Cardiac muscle cell (in vitro differentiated cells and primary cell): ENCODE measurements at places on chromosomes 11 and 22. TPM values are rescaled to one million over a fixed set of nuclear protein-coding genes. Genes with fewer than 3 reads are reported as not detected.

MPZL3 gene
- 0.12 and 0.49 TPM in 2 replicates for total RNA-seq

TIRAP gene
- 4.2 and 6.7 TPM in 2 replicates for total RNA-seq

DNA sequence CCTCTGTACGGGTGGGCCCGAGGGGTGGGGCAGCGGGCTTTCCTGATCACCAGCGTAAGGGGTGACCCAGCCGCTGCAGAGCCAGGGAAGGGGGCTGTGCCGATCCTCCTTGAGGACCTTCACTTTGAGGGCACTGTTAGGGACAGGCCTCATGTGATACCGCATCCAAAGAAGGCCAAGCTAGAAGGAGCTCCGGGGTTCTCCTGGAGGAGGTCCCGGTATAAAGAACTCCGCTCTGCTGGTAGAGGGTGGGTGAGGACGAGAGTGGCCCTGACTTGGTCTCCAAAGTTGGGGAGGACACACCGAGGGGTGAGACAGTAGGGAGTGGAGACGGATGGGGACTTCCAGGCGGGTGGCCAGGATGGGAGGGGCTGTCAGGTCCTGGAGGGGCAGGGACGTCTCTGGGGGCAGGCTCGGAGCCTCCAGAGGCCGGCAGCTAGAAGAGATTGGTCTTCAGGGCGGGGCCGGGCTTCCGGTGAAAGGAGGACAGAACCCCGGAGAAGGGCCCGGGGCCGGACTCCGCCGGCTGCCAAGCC is 4.6 kb downstream of the PHOX2A start:
- DNase-seq: peak; percentile 69

DNA sequence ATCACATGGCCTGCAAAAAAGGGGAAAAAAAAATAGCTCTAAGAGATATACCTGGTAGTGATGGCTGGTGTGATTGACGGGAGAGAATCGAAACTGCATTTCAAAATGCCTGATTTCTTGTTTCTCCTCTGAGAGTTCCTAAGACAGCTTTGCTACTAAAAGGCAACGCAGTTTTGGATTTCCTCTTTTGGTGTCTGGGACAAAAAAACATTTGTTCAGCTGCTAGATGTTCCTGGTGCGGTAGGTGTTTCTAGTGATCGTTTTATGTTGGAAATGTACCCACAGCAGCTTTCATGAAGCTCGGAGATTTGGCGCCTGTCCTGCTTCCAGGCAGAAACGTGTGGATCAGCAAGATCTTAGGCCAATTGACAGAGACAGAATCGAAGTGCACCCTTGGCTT is 18.1 kb downstream of the P2RX3 start:
- DNase-seq: no peak

- peak; percentile 22 for DNase-seq
Measured at GRCh38 chr22:20396639-20397038, 2.7 kb downstream of the ZNF74 start.

DNA sequence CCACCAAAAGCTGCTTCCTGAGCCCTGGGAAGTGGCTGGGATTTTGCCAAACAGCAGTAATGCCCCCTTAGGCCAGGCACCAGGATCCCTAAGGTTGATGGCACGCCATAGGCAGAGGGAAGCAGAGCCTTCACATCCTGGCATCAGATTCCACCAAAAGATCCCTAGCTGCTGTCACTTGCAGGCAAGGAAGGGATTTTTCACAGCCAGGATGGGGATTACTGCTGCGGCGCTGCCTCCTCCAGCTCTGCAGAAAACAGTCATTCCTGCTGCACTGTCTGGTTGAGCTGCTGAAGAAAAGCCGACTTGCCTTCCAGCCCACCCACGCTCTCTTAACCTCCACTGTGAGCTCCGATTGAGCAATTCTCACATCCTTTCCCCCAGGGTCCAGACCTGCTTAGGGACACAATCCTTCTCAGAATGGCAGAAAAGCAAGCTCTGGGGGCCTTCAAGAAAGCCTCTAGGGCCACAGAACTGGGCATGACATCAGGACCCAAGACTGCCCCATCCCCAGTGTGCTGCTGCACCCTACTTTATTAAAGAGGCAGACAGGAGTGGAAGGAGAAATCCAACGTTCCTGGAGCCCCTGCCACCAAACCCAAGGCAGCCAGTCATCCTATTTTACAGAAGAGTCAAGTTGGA is 19.9 kb downstream of the SYN3 start:
- DNase-seq: no peak

RIMBP3C gene
- 1.1 and 3.2 TPM in 2 replicates for total RNA-seq

DNA sequence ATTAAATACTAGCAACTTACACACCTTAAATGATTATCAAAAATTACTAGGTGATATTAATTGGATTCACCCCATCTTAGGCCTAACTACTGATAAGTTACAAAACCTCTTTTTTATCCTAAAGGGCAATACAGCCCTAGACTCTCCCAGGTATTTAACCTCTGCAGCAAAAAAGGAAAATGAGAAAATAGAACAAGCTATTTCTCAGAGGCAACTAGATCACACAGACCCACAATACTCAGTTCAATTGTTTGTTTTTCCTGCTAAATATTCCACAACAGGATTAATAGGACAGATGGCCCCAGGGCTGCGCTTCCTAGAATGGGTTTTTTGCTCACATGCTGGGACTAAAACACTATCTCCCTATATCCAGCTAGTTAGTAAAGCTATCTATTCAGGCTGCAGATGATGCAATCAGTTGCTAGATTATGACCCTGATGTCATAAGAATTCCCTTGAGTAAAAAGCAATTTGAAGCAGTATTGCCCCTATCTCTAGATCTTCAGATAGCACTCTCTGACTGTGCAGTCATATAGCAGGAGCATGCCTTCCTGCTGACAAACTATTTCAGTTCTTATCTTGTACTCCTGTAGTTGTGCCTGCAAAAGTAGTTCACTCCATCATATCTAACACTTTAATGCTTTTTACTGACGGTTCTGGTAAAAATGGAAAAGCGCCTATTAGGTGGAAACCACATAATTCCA is 1595.5 kb upstream of the TENM4 start:
- no peak for DNase-seq

DNA sequence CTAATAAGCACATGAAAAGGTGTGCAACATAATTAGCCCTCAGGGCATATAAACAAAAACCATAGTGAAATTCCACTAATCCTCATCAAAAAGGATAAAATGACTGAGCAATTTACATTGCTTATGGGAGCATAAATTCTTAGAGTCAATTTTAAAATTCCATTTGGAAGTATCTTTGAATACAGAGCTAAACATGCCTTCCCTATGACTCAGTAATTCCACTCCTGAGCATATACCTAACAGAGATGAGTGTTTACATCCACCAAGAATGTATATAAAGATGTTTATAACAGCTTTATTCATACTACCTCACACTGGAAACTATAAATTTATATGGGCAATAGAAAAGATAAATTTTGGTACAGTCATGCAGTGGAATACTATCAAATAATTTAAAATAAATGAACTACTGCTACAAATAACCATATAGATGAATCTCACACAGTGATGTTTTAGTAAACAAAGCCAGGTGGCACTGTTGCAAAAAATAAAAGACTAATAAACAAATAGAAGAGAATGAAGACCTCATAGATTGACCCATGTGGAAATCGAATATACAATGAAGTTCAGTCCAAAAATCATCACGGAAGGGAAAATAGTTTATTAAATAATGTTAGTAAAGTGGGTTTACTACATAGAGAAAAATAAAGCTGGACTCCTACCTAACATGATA is 8.2 kb upstream of the OR2D2 start:
- DNase-seq: no peak

- peak; percentile 42 for DNase-seq
Measured at GRCh38 chr11:45500451-45500850, 165.0 kb downstream of the CHST1 start.

DNA sequence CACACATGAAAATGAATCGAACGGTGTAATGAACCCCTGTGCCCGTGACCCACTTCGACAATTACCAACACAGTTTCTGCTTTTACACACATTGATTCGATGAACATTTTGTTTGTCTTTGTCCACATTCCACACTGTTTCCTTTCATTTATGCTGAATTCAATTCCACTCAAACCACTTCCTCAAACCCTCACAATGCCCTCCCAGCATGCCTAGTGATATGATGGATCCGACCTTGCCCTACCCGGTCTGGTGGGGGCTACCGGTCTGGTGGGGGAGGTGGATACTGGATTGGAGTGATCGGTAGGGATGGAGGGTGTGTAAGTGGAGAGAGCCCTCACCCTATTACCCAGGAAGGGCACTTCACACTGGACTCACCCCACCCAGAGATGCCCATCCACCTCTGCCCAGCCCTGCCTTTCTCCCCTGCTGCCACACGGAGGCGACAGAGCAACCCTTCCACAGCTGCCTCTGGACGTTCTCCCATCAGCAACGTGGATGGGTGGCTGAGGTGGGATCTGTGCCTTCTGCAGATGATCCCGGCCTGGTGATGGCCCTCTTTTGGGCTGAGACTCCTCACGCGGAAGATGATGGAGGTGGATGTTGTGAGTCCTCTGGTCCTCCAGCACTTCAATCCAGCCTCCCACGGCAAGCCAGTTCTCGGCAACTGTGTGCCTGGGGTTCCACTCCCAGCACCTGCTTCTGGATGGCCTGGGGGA is 33.0 kb upstream of the P2RY2 start:
- peak; percentile 68 for DNase-seq

ACP2 gene
- total RNA-seq: 87.7 and 94.0 TPM in 2 replicates

LINC01488 gene
- total RNA-seq: 0.88 and 1.6 TPM in 2 replicates

GRCh38 chr11:27621405-27622161 is 78.7 kb downstream of the BDNF start:
- no peak for DNase-seq

DNA sequence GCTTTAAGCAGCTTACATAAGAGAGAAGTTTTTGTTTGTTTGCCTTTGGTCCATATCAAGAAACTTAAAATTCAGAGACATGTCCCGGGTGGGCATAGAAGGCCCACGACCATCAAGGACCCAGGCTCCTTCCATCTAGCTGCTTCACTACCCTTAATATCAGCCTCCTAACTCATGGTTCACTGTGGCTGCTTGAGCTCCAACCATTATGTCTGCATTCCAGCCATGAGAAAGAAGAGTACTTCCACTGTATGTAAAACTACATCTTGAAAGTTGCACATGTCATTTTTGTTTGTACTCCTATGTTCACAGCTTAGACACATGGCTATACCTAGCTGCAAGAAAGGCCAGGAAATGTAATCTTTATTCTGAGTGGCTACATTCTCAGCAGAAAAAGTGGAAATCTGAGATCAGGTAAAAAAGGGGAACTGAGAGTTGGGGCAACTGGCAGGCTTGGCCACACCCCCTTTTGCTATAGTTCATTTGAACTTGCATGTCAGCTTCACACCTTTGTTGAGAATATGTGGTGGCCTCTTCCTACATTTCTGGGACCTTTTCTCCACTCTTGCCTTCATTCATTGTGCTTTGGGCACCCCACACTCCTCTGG is 81.3 kb upstream of the TP53I11 start:
- no peak for DNase-seq

DNA sequence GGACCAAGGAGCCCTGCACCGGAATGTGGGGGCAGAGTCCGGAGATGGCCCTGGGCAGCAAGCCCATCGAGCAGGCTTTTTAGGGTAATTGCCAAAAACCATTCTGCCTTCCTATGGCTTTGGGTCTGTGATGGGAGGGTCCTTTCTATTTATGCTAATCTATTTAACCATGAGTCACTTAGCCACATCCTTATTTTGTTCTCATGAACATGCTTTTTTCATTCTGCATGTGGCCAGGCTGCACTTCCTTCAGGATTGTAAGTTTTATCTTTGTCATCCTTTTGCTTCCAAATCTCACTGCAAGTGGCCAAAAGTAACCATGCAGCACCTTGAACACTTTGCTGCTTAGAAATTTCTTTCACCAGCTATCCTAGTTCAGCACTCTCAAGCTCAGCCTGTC is 88.3 kb downstream of the EFCAB6 start:
- peak; percentile 43 for DNase-seq

GRCh38 chr11:61816736-61817455 is at the start of gene FADS1:
FADS1 (minus strand) TSS chr11:61817003; CDS start chr11:61816929, 74 bp downstream.
- peak; percentile 97 for DNase-seq

DDI1 gene
- total RNA-seq: not detected in 2 replicates

DNA sequence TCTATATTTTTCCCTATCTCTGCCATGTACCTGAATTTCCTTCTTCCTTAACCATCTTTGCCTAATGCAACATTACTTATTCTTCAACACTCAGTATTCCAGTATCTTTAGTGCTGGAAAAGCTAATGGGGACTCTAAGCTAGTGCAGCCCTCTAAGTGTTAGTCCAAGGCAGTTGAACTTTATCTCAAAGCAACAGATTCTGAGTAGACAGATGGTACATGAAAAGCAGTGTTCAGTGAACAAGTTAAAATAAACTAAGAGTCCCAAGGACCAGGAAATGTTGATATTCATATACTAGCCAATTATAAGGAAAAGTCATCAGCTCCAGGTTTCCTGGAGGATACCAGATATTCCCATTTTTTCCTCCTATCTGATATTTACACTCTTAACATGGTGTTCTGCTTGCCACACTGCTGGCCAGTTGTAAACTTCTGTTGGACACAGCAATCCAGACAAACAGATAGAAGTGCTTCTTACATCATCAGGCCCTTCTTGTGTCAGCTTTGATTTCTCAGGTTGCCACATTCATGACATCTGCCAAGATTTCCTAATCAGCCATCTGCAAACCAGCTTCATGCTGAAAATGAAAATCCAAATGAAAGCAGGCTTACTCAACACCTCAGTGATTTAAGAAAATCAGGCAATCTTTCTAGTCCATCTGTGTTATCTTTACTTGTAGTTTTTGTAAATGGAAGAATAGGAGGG is 255.9 kb upstream of the POU2AF2 start:
- DNase-seq: peak; percentile 85

DNA sequence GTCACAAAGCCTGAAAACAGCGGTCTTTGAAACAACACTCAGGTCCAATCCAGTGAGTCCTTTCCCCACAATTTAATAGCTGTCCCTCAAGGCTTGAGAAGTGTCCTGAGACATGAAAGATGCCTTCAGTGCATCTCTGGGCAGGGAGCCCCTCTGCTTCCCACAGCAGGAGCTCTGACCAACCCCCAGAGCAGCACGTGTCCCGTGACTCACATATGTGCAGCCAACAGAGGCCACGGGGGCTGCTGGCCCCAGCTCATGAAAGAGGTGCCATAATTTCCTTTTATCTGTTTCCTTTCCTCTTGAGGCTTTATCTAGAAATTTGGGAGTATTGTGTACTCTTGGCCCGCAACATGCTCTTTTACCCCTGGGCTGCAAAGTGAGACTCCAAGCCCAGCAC is 33.2 kb upstream of the LMO1 start:
- DNase-seq: no peak

- DNase-seq: peak; percentile 72
Measured at GRCh38 chr11:61509043-61510029, 787 bp downstream of the LRRC10B start.

GRCh38 chr11:62401811-62402210 is 17.0 kb upstream of the SCGB1A1 start:
- DNase-seq: no peak

NDUFS3 gene
- 79.1 and 128 TPM in 2 replicates for total RNA-seq

TUB gene
- 22.9 and 48.2 TPM in 2 replicates for total RNA-seq
